ENCODE measurements at places on chromosomes 13 and 19. TPM values are rescaled to one million over a fixed set of nuclear protein-coding genes. Genes with fewer than 3 reads are reported as not detected.

GRCh38 chr19:17641846-17642245 is 46.3 kb downstream of the UNC13A start:
- DNase-seq: no peak

Gene CLEC4G
- 0.20 TPM for total RNA-seq

DNA sequence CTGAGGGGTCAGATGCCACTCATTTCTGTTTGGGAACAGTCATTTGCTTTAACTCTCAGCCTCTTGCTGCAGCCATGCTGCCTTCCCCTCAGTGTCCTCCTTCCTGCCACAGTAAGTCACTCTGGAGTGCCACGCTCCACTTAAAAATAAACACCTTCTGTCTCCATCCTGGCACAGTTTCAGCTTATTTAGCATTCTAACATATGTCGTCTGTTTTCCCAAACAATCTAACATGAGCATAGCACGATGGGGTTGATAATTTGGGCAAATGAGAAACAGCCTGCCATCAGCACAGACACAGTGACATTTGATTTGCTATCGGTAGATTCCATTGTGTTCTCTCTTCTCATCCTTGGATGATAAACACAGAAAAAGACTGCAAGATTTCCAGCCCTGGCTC is 768.6 kb downstream of the UQCRFS1 start:
- no peak for DNase-seq

DNA sequence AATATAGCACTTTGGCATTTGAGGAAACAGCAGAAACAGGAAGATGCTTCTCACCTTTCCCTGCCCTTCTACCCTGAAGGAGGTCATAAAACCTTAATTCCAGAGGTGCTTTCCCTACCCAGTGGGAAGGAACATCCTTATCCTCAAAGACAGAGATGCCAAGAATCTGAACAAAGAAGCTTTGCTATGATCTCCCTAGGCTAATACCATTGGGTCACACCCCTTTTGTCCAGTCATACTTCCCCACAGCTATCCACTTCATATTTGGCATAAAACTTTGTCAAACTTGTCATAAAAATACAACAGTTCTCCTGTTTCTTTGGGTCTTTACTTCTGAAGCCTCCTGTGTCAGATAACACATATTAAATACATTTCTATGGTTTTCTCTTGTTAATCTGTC is 21.7 kb upstream of the RXFP2 start:
- DNase-seq: no peak

DNA sequence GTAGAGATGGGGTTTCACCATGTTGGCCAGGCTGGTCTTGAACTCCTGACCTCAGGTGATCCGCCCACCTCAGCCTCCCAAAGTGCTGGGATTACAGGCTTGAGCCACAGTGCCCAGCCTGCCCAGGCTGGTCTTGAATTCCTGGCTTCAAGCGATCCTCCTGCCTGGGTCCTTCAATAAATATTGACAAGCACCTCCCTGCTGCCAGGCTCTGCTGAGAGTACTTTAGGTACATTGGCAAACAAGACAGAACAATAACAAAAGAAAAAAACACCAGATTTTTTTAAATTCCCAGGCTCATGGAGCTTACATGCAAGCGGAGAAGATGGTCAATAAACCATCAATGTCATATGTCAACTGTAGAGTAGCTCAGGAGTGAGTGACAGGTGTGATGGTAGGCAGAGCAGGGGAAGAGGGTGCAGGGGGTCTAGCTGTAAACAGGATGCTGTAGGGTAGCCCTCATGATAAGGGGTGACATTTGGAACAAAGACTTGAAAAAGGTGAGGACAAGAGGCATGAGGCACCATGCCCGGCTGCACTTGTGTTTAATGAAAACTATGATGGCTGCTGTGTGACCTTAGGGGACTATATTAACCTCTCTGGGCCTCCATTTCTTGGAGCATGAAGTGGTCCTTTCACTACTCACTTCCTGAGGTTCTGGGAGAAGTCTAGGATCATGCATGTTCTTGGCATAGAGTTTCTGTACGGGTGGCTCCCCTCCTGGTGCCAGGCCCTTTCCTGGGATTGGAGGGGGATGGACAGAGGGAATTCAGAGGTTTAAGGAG is 19.6 kb downstream of the SULT2B1 start:
- DNase-seq: no peak

Gene ZNF723
- total RNA-seq: not detected

- DNase-seq: no peak
Measured at GRCh38 chr13:75430436-75431209, 51.3 kb downstream of the TBC1D4 start.
